ENCODE measurements at places on chromosomes 2 and 18. TPM values are rescaled to one million over a fixed set of nuclear protein-coding genes. Genes with fewer than 3 reads are reported as not detected.
A peak's percentile ranks its signal among the peaks of the same experiment; 100 is the strongest.

SS18 gene
- 30.9 TPM for total RNA-seq

DNA sequence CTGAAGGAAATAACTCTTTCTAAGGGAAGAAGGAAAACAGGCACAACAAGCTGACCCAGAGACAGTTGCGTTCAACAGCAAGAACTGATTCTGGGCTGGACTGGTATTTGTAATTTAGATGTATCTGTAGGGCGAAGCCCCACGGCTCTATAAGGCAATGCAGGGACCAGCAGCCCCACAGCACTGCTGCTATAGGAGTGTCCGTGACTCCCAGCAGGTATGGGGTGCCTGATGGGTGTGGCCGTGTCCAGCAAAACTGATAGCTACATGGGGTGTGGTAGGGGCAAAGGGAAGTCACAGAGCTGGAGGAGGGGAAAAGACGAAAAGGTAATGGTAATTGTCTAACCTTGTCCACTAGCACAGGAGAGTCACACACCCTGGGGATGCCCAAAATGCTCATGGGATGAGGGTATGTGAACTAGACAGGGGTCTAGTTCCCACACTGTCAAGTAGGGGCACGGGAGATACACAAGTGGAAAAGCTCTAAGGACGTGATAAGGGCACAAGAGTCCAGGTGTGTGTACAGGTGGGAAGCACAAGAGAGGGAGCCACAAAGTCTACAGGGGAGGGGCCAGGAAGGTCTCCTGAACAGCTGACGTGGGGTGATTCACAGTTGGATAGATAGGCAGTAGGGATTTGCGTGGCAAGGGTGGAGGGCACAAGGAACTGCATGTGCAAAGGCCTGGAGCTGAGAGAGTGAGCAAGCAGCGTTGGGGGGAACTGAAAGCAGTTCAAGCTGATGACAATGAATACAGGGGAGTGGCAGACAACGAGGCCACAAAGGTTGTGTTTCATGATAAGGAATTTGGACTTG, 48.5 kb upstream of the ASPRV1 start:
- no peak for DNase-seq
- H3K36me3 ChIP-seq = no peaks in the 10 kb centered on the region
- H3K27ac ChIP-seq = no peak overlapping the region
- no peaks in the 10 kb centered on the region for H3K4me1 ChIP-seq
- no peaks in the 10 kb centered on the region for H3K27me3 ChIP-seq

DNA sequence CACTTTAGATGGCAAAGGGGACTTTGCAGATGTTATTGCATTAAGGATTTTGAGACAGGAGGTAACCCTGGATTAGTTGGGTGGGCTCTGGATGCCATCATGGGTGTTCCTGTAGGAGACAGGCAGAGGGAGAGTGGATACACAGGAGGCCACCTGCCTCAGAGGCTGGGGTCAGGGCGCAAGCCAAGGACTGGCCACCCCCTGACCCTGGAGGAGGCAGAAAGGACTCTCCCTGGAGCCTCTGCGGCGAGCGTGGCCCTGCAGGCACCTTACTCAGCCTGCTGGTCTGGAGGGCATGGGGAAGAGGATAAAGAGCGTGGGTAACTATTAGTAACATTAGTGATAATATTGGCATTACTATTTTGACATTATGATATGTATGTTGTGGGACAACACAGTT, 21.6 kb upstream of the OTOS start:
- H3K4me3 ChIP-seq = no peak overlapping the region
- no peak overlapping the region for H3K27ac ChIP-seq
- no peaks in the 10 kb centered on the region for H3K27me3 ChIP-seq
- no peak for DNase-seq
- H3K4me1 ChIP-seq = no peaks in the 10 kb centered on the region

DNA sequence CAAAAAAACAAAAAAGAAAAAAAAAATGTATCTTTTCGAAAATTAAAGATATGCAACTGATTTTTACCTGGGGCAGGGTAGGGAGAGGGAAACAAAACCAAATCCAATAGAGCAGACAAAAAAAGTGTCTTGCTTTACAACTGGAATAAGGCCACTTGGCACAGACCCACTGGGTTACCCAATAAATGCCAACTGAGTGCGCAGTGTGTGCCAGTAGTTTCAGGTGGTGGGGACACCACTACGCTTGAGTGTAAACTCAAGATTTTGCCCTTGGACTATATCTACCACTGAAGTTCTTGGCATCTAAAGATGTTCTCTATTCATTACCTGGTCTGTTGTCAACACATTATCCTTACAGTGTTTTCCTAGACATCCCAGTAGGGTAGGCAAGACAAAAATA, 16.3 kb downstream of the VPS4B start:
- H3K27me3 ChIP-seq = no peaks in the 10 kb centered on the region
- no peaks in the 10 kb centered on the region for H3K4me1 ChIP-seq
- no peaks in the 10 kb centered on the region for H3K36me3 ChIP-seq
- no peak overlapping the region for H3K4me3 ChIP-seq
- DNase-seq = peak; percentile 31

- no peak for DNase-seq
- no peaks in the 10 kb centered on the region for H3K36me3 ChIP-seq
- H3K4me3 ChIP-seq = no peak overlapping the region
- no peak overlapping the region for H3K27ac ChIP-seq
Measured at GRCh38 chr18:62683935-62684334, 31.4 kb upstream of the PHLPP1 start.

DNA sequence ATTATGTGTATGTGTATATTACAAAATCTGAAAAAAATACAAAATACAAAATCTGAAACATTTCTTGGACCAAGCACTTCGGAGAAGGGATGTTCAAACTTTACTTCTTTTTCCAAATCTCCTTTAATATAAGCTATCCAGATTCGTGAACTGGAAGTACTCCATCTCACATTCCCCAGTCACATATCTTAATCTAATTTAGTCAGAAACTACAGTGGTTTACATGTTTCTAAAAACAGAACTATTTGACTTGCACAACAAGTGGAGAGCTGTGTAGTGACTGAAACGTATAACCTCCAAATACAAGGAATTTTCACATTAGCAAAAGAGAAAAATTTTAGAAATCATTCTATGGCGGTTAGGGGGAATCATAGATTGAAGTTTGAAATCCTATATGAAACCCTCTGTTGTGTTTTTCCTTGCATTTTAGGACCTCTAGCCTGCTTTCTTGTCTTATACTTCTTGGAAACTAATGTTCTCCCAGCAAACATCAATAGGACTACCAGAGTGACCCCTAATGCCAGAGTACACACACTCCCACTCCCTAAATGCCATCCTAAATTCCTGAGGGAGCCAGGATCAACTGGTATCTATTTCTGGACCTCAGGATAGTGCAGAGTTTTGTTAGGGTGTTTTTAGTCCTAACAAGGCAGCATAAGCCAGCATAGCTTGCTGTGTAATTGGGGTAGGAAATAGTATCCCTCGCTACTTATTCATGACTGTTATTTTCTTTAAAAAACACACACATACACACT, 30.2 kb upstream of the ROCK1 start:
- no peak overlapping the region for H3K27ac ChIP-seq
- DNase-seq = no peak
- H3K4me3 ChIP-seq = no peak overlapping the region

DNA sequence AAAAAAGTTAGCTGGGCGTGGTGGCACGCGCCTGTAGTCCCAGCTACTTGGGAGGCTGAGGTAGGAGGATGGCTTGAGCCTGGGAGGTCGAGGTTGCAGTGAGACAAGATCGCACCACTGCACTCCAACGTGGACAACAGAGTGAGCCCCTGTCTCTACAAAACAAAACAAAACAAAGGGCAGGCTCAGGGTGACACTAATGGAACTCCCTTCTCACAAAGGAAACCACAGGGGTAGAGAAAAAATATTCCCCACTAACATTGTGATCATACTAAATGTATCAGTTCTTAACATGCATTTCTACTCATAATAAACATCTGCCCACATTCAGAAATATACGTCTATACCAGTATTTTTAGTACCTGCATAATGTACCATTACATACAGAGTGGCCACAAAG, 21.1 kb downstream of the STAM2 start:
- no peaks in the 10 kb centered on the region for H3K4me1 ChIP-seq
- no peak overlapping the region for H3K27ac ChIP-seq
- H3K27me3 ChIP-seq = no peaks in the 10 kb centered on the region
- no peak overlapping the region for H3K4me3 ChIP-seq
- H3K36me3 ChIP-seq = no peaks in the 10 kb centered on the region
- DNase-seq = no peak

GRCh38 chr2:113198790-113199612, 25.2 kb downstream of the PSD4 start:
- DNase-seq = peak; percentile 84
- H3K27me3 ChIP-seq = no peaks in the 10 kb centered on the region
- peaks cover 3% of the 10 kb centered on the region for H3K4me1 ChIP-seq

DNA sequence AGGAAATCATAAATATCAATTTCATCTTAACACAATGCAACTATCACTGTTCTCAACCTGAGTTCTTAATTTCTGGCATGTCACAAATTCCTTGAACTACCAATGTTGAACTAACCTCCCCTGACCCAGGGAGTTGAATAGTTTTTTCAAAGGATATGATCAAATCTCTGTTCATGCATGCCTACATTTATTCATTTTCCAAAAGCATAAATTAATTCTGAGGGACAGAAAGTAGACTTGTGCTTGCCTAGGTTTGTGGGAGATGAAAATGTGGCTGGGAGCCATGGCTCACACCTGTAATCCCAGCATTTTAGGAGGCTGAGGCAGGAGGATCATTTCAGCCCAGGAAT, 175.7 kb downstream of the TGIF1 start:
- peaks cover 29% of the 10 kb centered on the region for H3K4me1 ChIP-seq
- no peak for DNase-seq
- H3K27ac ChIP-seq = peak overlapping the region; percentile 78
- no peaks in the 10 kb centered on the region for H3K27me3 ChIP-seq

- H3K36me3 ChIP-seq = no peaks in the 10 kb centered on the region
- H3K4me3 ChIP-seq = no peak overlapping the region
- H3K27ac ChIP-seq = no peak overlapping the region
- H3K4me1 ChIP-seq = no peaks in the 10 kb centered on the region
- no peak for DNase-seq
Measured at GRCh38 chr2:176879426-176879995, 333.1 kb upstream of the HNRNPA3 start.

GRCh38 chr2:132814651-132815050, 144.6 kb upstream of the LYPD1 start:
- H3K4me3 ChIP-seq = no peak overlapping the region
- no peaks in the 10 kb centered on the region for H3K27me3 ChIP-seq
- no peaks in the 10 kb centered on the region for H3K36me3 ChIP-seq
- DNase-seq = no peak

DNA sequence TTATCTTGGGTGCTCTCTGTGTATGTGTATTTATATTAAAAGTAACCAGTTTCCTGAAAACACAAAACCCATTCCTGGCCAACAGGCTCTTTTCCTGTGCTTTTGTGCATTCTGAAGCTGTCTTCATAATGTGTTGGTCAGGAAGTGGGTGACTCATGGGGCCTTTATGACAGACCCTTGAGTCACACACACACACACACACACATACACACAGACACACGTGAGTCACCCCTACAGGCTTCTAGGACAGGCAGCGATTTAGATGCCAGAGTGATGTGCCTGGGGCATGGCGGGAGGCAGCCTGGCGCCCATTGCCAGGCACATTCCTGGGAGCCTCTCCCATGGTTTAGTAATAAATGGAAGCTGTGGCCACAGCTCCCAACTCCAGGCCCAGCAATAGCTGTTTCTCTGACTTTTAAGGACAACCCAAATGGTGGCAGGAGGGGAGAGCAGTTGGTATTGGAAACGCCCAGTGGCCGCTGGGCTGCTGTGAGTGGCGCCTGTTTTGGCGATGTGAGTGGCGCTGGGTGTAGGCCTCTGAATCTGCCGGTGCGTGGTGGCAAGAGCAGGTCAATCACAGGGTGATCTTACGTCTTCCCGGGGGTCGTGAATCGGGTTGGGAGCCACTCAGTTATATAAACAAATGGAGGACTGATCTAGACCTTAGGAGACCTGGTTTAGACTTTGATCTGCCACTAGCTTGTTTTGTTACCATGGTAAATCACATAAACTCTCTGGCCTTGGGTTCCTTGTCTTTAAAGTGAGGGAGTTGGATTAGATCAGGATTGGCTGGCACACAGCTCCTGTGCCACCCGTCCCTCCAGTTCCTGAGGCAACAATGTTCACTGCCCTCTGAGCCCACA, 150.7 kb upstream of the DLX2 start:
- peak overlapping the region; percentile 77 for H3K27ac ChIP-seq
- DNase-seq = peak; percentile 63
- H3K27me3 ChIP-seq = no peaks in the 10 kb centered on the region
- peaks cover 21% of the 10 kb centered on the region for H3K4me1 ChIP-seq

- no peak overlapping the region for H3K4me3 ChIP-seq
- no peaks in the 10 kb centered on the region for H3K36me3 ChIP-seq
Measured at GRCh38 chr2:6671913-6672312, 193.8 kb downstream of the CMPK2 start.

PLCL1 gene
- total RNA-seq = 95.8 TPM

STARD6 gene
- total RNA-seq = 0.47 TPM

- no peak for DNase-seq
- H3K4me3 ChIP-seq = no peak overlapping the region
- no peak overlapping the region for H3K27ac ChIP-seq
Measured at GRCh38 chr2:6354546-6354945, 511.2 kb downstream of the CMPK2 start.

DNA sequence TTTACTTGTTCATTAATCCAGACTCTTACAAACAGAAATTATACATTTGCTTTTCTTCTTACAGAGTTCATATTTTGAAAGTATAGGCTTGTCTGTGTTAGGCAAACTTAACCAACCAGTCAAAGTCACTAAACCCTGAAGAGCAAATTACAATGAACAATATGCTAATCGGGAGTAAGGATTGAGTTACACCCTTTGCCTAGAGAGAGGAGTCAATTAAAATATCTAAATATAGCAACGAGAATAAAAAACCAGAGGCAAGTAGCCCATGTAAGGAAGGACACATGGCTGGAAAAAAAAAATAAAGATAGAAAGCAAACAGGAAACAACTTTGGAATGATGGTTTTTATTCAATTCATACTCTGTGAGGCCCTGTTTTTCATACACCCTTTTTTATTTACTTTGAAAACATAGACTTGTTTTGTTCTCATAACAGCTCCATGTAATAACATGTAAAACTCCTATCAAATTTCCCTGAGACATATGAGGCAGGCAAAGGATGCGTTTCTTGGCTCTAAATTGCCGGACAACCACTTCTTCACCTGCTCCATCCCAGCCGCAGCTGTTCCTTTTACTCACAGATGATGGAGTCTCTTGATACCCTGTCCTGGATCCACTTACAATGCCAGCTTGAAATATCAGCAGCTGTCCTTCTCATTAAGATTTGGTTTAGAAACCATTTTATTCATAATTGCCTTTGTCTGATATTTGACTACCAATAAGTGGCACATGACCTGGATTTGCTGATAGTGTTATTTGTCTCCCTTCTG, 767.7 kb upstream of the GCFC2 start:
- H3K27me3 ChIP-seq = no peaks in the 10 kb centered on the region
- H3K4me1 ChIP-seq = no peaks in the 10 kb centered on the region

Measured in heart right ventricle (tissue), 16 donors.